ENCODE measurements at places on chromosomes 7 and 10.

- no peak for DNase-seq
- no peak overlapping the region for H3K27ac ChIP-seq
- H3K36me3 ChIP-seq, result no peaks in the 10 kb centered on the region
- no peak overlapping the region for H3K4me3 ChIP-seq
- no peaks in the 10 kb centered on the region for H3K27me3 ChIP-seq
These were observed 42.7 kb upstream of the PLXNA4 start for GRCh38 chr7:132618956-132619305.

DNA sequence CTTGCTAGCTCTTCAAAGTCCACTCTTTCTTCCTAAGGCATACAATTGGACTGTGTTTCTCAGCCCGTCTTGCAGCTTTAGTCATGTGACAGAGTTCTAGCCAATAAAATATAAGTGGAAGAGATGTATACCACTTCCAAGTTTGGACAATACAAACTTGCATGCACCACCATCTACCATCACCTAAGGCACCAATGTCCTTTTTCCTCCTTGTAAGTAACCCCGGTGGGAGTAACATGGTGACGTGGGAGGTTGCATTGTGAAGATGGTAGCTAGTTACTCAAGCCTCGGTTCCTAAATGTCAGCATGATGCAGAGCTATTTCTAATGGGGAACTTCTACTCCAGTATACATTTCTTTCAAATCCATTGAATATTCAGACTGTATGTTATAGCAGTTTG, 5.3 kb upstream of the CACNB2 start:
- H3K4me3 ChIP-seq, result no peak overlapping the region
- no peaks in the 10 kb centered on the region for H3K36me3 ChIP-seq
- no peak overlapping the region for H3K27ac ChIP-seq
- DNase-seq, result no peak
- H3K27me3 ChIP-seq, result peaks cover 10% of the 10 kb centered on the region
- H3K4me1 ChIP-seq, result peaks cover 5% of the 10 kb centered on the region

GRCh38 chr10:77962350-77963146, 36.0 kb upstream of the DLG5 start:
- H3K27ac ChIP-seq, result no peak overlapping the region
- H3K36me3 ChIP-seq, result no peaks in the 10 kb centered on the region
- H3K4me3 ChIP-seq, result no peak overlapping the region
- H3K4me1 ChIP-seq, result peaks cover 12% of the 10 kb centered on the region
- DNase-seq, result no peak
- H3K27me3 ChIP-seq, result no peaks in the 10 kb centered on the region

DNA sequence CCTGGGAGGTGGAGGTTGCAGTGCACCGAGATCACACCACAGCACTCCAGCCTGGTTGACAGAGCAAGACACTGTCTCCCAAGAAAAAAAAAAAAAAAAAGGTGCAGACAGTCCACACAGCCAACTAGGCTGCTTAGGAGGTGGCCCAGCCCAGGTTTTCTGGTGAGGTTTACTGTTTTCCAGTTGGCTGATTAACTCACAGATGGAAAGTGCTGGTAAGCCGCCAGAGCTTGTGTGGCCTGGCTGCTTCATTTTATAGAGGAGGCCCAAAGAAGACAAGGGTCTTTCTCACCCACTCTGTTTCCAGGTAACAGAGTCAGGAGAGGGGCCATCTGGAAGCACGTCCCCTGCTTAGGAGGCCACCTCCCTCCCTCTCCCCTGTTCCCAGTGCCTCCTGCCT, 6.2 kb downstream of the RHBDD2 start:
- no peak for DNase-seq
- peaks cover 16% of the 10 kb centered on the region for H3K4me1 ChIP-seq
- H3K27ac ChIP-seq, result no peak overlapping the region
- no peak overlapping the region for H3K4me3 ChIP-seq

GRCh38 chr10:61878740-61879068, 22.8 kb upstream of the ARID5B start:
- H3K27me3 ChIP-seq, result no peaks in the 10 kb centered on the region
- no peaks in the 10 kb centered on the region for H3K4me1 ChIP-seq

GRCh38 chr7:7612519-7612918, 28.0 kb upstream of the UMAD1 start:
- H3K27ac ChIP-seq, result no peak overlapping the region
- no peaks in the 10 kb centered on the region for H3K4me1 ChIP-seq
- H3K27me3 ChIP-seq, result no peaks in the 10 kb centered on the region
- H3K4me3 ChIP-seq, result no peak overlapping the region
- peaks cover 7% of the 10 kb centered on the region for H3K36me3 ChIP-seq

GRCh38 chr10:3148994-3149393, 23.6 kb downstream of the PITRM1 start:
- no peak for DNase-seq
- no peaks in the 10 kb centered on the region for H3K27me3 ChIP-seq
- peaks cover 100% of the 10 kb centered on the region for H3K36me3 ChIP-seq
- H3K4me3 ChIP-seq, result no peak overlapping the region

DNA sequence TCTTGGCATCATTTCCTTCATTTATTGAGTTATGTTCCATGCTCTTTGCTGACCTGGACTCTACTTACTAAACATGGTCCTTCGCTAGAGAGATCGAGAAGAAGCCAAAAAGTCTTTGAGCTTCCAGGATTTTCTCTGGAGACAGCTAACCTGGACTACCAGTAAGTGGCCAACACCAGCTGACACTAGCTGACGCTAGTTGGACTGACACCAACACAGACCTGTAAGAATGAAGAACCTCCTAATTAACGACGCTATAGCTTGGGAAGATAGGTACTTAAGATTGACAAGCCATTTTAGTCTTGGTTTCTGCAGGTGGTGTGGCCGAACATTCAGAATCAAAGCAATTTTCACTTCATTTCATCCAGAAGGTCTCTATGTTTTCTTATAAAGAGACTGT, 66.4 kb downstream of the GALNT17 start:
- no peaks in the 10 kb centered on the region for H3K4me1 ChIP-seq
- DNase-seq, result no peak
- no peak overlapping the region for H3K27ac ChIP-seq
- H3K27me3 ChIP-seq, result no peaks in the 10 kb centered on the region

All from suprapubic skin (tissue), 4 donors.